ENCODE measurements at places on chromosomes 6 and 20. TPM values are rescaled to one million over a fixed set of nuclear protein-coding genes. Genes with fewer than 3 reads are reported as not detected.

DNA sequence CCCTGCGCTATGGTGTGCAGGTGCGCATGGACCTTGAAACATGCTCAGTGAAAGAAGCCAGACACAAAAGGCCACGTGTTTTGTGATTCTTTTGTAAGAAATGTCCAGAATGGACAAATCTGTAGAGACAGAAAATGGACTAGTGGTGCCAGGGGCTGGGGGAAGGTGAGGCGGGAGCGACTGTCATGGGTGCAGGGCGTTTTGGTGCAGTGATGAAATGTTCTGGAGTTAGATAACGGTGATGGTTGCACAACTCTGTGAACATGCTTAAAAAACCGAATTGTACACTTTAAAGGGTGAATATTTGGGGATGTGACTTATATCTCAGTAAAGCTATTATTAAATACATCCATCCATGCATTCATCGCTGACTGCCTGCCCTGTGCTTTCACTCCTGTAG, 31.7 kb upstream of the NTSR1 start:
- DNase-seq = no peak

GRCh38 chr6:170156448-170157375, 134.2 kb downstream of the DLL1 start:
- no peak for DNase-seq

DNA sequence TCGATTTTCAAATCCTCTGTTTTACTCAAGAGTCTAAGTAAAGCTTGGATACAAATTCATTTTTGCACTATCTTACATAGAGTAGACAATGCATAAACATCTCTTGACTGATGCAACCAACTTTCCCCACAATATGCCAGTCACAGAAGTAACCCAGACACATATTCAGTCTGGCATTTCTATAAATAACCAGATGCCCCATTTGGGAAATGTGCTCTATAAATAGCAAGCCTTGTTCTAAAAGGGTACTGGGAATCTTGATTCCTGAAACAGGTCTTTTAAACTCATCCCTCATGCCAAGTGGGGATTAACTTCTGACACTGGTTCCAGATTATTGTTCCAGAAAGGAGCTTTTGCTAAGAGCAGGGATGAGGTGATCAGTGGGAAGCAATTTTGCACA, 411.7 kb downstream of the EPM2A start:
- DNase-seq = no peak

- no peak for DNase-seq
These were observed 32.4 kb downstream of the CBFA2T2 start for GRCh38 chr20:33522256-33522820.

TMC2 gene
- total RNA-seq = not detected

Data from endothelial cell (in vitro differentiated cells).